ENCODE measurements at places on chromosomes 12 and 14. TPM values are rescaled to one million over a fixed set of nuclear protein-coding genes. Genes with fewer than 3 reads are reported as not detected.
A peak's percentile ranks its signal among the peaks of the same experiment; 100 is the strongest.

- DNase-seq = no peak
These were observed 40.8 kb downstream of the DBX2 start for GRCh38 chr12:45010059-45010458.

- no peak for DNase-seq
These were observed 745 bp downstream of the CDCA4 start for GRCh38 chr14:105019861-105020814.

The SLC39A5 gene
- not detected for total RNA-seq

DNA sequence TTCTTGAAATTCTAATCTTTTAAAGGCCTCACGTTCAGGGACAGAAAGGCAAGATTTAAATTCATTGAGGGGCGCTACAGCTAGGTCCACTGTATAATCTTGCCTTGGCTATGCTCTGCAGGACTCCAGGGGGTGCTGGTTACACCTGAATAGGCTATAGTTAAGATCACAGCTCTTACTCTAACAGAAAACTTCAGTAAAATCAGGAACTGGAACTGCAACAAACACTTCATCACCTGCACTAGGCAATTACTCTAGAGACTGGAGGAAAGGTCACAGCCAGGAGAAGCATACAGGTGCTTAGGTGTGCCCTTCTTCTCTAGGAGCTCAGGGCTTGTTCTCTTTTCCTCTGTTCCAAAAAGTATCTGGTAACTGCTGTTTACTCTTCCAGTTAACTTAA, 20.9 kb downstream of the SLCO1C1 start:
- no peak for DNase-seq

The ATP5F1B gene
- 1,539 TPM for total RNA-seq

The SLC6A12 gene
- total RNA-seq = 0.41 TPM

GRCh38 chr14:69710378-69710777, 56.6 kb upstream of the SRSF5 start:
- DNase-seq = no peak

DNA sequence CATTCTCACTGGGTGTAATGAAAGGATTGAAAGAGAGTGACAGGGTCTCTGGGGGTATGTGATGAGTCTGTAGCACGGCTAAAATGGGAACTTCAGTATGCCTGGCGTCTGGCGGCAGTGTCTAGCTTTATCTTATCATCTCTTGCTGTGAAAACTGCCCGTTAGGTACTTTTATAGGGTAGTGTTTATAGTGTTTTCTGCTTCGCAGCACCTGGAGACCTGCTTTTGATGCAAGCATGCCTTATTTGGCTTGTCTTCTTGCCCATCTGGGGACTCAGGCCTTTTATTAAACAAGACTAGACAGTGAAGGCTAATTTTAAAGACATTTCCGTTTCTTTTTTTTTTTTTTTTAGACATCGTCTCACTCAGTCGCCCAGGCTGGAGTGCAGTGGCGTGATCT, 36.3 kb upstream of the ALDH2 start:
- DNase-seq = no peak

GRCh38 chr14:65370801-65371248, 41.7 kb upstream of the FUT8 start:
- DNase-seq = no peak

- no peak for DNase-seq
These were observed 6.9 kb upstream of the IGF1 start for GRCh38 chr12:102487226-102487625.

GRCh38 chr12:110844551-110845338, 2.0 kb upstream of the CCDC63 start:
- peak; percentile 67 for DNase-seq

DNA sequence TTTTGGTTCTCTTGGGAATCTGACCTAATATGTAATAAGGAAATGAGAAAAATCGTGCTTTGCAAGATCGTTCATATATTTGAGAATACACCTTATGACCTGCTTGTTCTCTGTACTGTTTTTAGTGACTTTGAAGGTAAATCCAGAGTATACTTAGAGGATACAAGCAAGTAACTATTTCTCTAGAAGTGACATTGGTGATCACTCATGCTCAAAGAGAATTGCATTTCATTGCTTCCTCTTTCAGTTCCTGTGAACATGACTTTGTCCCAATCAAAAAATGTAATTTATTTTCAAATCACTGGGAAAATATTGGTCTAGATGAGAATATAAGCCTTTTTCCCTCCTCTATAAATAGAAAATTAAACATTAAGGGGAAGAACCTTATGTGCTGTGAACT, 2.7 kb downstream of the KTN1 start:
- no peak for DNase-seq

DNA sequence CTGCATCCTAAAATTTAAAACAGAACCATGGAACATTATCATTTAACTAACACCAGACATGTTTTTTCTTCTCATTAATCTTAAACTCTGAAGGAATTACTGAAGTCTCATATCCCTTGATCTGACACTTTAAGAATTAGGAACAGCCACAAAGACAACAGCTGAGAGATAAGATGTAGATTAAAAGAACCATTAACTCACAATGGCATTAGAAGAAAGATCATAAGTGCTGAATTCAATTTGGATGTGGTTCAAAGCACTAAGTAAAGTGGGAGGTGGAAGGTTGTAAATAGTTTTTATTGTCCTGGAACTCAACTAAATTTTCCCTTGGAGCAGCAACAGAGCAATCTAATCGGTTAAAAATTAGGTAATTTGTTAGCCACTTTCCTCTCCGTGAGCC, 199.0 kb upstream of the ATP2B1 start:
- DNase-seq = no peak

DNA sequence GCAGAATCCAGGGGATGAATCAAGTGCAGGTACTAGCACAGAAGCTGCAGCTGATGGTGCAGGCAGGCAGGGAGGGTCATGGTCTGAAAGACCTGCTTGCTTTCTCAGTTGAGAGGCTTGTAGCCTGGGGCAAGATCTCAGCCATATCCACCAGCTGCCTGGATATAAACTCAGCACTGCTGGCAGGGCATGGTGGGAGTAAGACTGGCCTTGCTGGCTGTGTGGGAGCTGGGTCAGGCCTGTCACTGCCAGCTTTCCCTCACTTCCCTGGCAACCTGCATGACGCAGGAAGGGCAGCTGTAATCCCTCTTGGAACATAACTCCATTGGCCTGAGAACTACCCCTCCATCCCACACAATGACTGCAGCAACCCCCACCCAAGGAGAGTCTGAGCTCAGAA, 230.1 kb downstream of the ANO6 start:
- no peak for DNase-seq

The BCDIN3D gene
- 2.9 TPM for total RNA-seq

- no peak for DNase-seq
These were observed 223.3 kb downstream of the CHST11 start for GRCh38 chr12:104680070-104680469.

The RAB35 gene
- total RNA-seq = 26.7 TPM

- DNase-seq = peak; percentile 67
These were observed 11.3 kb downstream of the SCARB1 start for GRCh38 chr12:124852329-124852831.

GRCh38 chr14:65255583-65256461, 153.5 kb upstream of the MAX start:
- no peak for DNase-seq

The PKP2 gene
- total RNA-seq = 124 TPM

DNA sequence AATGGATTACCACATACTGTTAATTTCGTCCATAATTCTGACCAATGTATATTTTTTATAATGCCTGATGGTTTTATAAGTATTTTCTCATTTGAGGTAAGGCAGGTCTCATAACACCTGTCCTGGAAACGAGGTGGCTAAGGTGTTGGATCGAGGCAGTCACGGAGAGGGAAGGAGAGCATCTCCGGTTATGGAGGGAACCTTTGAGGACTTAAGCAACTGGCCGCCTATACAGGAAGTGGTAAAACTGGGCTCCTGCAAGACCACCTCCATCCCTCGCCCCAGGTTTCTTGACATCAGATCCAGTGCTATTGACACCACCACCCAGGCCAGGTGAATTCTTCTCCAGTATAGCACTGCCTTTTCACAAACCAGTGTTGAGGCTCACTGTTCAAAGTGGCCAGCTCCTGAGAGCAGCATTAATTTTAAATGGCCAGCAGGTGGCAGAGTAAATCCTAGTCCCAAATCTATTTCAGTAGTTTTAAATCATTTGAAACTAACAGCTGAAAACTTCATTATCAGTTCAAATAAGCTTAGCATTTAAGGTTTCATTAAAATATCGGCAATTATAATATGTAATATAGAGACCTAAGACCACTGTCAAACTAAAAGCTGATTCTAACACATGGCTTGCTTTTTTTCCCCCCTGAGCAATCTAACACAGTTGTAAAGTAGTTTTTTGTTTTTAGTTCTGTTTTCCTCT, 100.8 kb downstream of the PPM1A start:
- DNase-seq = no peak

DNA sequence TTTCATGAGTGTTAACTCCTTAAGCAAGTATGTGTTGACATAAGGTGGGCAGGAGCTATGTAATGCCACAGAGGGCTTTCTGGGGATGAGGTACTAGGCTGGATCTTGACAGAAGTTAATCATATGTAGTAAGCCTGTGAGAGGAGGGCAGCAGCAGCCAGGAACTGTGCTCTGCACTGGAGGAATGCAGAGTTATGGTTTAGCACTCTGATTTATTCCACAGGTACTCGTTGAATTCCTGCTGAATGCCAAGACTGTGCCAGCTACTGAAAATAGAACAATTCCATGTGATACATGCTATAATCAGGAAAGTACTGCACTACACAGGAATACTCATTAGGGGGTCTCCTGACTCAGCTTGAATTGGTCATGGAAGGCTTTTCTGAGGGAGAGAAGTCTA, 58.7 kb downstream of the SUSD6 start:
- no peak for DNase-seq
